ENCODE measurements at places on chromosomes 2 and 18.

GRCh38 chr2:167480232-167480985, 592.1 kb downstream of the XIRP2 start:
- DNase-seq = no peak

DNA sequence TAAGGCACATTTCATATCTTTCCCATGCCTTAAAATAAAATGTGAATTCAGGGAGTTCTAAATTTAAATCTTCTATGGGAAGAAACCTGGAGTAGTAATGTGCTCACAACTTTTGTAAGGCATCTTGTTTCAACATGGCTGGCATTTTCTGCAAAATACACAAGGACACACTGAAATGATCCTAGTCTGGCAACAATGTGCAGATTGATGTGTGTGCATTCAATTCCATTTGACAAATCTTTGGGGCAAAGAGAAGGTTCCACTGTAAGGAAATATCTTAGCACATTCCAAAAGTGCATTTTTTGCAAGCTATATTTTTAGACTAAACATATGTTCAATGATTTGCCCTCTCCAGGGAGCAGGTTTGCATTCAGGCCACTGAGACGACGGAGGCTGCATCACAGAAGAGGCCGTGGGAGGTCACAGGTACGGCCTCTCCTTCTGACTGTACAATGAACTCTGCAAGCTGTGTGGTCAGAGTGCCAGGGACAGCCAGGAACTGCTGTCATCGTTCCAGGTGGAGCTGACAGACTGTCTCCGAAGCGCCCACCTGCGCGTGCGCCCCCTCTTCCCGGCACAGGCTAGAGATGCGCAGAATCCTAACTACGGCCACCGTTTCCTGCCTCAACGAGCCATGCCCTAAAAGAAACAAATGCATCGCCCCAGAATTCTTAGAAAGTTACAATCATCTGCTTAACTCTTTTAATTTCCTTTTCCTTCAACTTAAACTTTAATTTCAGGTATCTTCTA, 149.2 kb upstream of the POU3F3 start:
- no peak for DNase-seq

DNA sequence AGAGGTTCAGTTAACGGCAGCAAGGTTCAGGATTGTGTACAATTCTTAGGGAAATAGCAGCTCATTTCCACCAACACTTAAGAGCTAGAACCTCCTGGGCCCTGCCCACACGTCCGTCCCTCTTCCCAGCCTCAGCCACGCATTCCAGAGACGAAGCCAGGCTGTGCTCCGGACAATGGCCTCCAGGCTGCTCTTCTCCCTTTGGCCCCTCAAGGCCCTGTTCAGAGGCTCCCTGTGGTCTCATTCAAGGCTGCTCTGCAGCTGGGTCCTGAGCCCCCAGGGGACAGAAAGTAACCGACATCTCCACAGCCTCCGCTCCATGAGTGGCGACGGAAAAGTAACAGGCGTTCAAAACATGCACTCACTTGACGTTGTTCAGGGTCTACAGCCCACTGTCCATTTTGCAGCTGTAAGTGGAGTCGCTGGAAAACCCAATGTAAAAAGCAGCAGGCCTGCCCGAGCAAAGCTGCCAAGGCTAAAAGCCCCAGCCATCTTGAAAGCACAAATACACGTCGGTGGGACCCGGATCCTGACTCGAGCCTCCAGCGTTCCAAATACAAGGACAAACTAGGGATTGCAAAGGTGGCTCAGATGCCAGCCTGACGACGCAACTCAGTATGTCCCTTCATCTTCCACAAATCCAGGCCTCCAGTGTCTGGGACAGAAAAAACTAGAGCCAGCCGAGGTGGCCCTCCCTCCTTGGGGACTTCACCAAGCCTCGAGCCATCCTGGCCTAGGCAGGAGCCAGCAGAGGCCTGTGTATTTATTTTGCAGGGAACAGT, 76.9 kb downstream of the NDUFA10 start:
- DNase-seq = no peak

GRCh38 chr2:21627938-21628337, 504.2 kb downstream of the TDRD15 start:
- DNase-seq = no peak

GRCh38 chr2:12847694-12848575, 131.2 kb downstream of the TRIB2 start:
- no peak for DNase-seq
